ENCODE measurements at places on chromosomes 16 and 17.

DNA sequence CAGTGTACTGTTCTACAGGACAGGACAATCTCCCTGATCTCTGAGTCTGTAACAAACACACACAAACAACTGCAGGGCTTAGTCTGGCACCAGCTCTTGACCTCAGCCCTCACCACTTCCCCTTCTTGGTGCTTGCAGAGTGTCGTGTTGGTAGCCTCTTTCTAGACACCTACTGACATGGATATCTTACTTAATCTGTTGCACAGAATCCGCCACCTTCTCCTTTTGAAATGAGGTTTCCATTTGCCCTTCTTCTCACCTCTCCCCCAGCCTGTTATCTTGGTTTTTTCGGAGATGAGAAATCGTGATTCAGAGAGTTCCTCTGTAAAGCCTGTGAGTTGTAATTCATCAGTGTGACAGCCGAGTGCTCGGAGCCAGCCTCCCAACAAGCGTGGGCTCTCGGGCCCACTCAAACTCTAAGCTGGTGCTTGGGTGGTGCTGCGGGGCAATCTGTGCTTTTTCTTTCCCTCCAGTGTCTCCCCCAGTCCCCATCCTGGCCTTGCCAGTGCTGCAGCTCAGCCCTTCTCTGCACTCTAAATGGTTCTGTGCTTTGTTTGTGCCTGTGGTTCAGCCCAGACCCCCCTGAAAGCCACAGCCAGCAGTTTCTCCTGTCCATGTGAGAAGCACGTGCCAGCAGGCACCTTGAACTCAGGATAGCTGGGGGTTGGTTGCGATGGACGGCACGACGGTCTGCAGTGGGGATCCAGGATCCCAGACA lies 28.1 kb downstream of the KIAA0513 start:
- DNase-seq: peak; percentile 9

GRCh38 chr17:80732268-80732667 lies 187.6 kb downstream of the RPTOR start:
- DNase-seq: no peak

DNA sequence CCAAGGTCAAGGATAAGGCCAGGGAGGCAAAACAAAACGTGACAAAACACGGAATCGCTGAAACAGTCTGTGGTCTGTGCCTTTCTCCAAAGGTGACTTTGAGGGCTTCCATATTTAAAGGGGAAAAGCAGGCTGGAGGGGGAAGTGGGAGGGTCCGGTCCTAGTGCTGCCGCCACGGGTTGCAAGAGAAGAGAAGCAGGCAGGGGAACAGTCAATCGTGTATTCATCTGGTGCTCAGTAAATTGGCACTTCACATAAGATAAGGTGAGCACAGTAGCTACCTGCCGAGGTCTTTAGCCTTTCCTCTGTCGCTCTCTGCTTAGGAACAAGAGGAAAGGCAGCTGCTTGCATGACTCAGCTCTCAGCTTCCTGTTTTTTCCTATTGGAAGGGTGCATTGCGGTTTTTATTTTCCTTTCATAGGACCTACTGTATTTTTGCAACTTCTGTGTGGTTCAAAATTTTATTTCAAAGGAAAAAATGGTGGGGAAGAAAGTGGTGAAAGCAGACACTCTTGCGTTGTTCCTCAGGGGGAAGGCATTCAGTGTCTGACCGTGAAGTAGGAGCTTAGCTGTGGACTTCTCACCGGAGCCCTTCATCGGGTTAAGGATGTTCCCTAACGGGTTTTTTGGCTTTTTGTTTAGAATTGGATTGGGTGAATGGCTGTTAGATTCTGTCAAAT lies 7.1 kb upstream of the LGALS3BP start:
- no peak for DNase-seq

GRCh38 chr17:42266918-42267766 lies 9.0 kb downstream of the STAT5B start:
- no peak for DNase-seq

DNA sequence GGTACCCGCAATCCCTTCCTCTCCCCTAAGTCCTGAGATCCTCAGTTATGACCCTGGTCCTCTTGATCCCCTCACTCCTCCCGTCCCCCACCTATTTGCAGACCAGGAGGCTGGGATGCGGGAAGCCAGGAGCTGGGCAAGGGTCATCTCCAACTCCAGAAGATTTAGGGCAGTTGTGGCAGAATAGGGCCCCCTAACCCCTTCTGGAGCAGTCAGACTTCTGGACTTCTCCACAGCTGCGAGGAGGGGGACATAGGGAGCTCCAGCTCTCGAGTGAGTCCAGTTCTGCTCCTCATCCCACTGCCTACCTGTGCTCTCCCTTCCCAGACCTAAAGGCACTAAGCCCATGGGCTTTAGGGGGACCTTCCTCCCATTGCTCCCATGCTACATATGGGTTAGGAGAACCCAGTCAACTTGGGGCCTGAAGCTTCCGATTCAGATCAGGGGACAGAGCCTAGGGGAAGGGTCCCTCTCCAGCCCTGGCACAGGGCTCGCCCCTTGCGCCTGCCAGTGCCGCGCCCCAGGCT lies 1.3 kb downstream of the WNK4 start:
- DNase-seq: no peak

GRCh38 chr16:715477-716199 lies 720 bp downstream of the METRN start:
- no peak for DNase-seq

- DNase-seq: no peak
These were observed 316.1 kb upstream of the IRX3 start for GRCh38 chr16:54602666-54603065.

GRCh38 chr17:13355054-13355453 lies 246.7 kb downstream of the HS3ST3A1 start:
- DNase-seq: no peak

GRCh38 chr17:56893503-56893902 lies 20.3 kb downstream of the TRIM25 start:
- DNase-seq: no peak

DNA sequence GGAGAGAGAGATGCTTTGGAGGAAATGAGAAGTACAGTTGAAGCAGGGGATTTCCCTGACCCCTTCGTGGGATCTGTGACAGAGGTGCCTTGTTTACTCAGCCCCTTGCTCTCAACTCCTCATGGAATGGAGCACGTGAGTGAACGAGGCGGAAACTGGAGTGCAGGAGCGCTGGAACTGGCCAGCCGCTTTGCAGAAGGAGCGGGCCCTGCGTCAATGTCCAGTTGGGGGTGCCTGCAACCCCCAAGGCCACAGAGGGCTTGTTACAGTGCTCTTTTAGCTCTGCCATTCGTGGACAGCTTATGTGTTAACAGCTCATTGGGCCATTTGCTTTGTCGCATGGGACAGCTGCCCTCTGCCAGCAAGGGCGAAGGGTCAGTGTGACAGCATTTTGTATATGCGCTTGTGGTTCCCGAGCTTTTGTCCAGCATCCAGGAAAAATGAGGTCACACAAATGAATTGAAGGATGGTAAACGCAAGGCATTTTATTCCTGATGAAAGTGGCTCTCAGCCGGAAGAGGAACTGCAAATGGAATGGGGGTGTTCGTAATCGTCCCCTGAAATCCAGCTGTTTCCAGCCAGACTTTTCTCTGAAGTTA lies 1395.1 kb downstream of the CDH8 start:
- DNase-seq: no peak

GRCh38 chr17:67156269-67157199 lies 88.5 kb downstream of the HELZ start:
- DNase-seq: no peak

- DNase-seq: peak; percentile 61
These were observed 11.7 kb downstream of the ABCC1 start for GRCh38 chr16:15961060-15961511.

- no peak for DNase-seq
These were observed 33.1 kb downstream of the HS3ST2 start for GRCh38 chr16:22847100-22847499.

GRCh38 chr17:79789943-79790804 lies 6.7 kb downstream of the CBX8 start:
- DNase-seq: no peak

- no peak for DNase-seq
These were observed 33.1 kb downstream of the COG4 start for GRCh38 chr16:70490261-70490660.

GRCh38 chr16:56275076-56275475 lies 83.8 kb downstream of the GNAO1 start:
- DNase-seq: no peak

DNA sequence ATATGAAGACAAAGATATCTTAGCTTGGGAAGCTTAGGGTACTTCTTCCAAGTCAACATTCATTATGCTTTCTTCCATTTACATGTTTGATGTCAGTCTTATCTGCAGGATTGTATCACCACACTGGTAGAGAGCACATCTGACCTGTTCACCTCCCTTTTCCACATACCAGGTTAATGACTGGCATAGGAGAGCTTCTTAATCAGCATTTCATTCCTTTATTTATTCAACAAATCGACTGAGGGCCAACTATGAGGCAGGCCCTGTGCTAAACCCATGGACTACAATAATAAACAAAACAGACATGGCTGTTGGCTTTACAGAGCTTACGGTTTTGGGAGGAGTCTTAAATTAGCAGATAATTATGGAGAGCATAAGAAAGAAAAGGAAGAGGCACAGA lies 378.1 kb upstream of the CDH11 start:
- no peak for DNase-seq

- DNase-seq: no peak
These were observed 74.8 kb downstream of the USP31 start for GRCh38 chr16:23074423-23074822.

- DNase-seq: no peak
These were observed 122.8 kb downstream of the ANKRD11 start for GRCh38 chr16:89367538-89367915.

- no peak for DNase-seq
These were observed 28.6 kb upstream of the PAFAH1B1 start for GRCh38 chr17:2564877-2565276.

- no peak for DNase-seq
These were observed 16.1 kb upstream of the SLC38A8 start for GRCh38 chr16:84058664-84059063.

GRCh38 chr16:57252148-57252721 lies 7.2 kb downstream of the ARL2BP start:
- no peak for DNase-seq

- DNase-seq: no peak
These were observed 627.4 kb downstream of the KCNJ2 start for GRCh38 chr17:70796757-70797156.

DNA sequence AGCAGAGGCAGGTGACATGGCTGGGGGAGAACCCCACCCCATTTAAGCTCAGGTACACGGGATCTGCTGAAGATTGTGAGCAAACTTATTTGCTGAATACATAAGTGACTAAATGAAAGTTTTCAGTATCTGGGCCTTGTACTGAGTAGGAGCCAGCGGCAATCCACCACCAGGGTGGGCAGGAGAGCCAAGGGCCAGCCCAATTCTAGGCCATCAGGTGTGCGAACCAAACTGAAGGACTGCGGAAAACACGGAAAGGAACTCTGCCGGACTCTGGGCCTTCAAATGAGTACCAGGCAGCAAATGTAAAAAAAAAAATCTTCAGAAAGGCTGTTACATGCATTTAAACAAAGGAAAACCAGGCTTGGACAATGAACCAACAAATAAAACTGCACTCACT lies 19.7 kb downstream of the ARHGAP17 start:
- DNase-seq: no peak

DNA sequence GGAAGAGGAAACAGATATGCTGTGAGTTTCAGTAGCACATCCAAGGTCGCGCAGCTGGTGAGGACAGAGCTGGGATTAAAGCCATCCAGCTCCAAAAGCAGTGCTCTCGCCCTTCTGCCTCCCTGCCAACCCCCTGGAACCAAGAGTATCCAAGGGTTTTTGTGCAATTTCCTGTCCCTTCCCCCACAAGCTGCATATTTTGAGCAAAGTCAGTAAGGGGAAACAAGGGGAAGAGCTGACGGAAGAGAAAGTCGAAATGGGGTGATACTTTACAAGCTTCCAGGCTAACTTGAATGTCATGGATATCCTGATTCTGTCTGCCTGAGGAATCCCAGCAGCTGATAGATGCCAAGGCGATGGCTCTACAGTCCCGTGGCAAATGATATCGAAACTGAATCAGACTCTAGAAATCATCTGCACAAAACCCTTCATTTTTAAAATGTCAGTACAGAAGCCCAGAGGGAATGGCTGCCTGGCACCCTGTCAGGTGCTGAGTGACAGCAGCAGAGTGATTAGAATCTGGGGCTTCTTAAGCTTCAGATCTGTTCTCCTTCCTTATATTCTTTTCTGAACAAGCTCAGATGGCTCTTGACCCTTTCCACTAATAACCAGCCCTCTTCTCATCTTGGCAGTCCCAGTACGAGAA lies 42.9 kb upstream of the TEKT3 start:
- no peak for DNase-seq

DNA sequence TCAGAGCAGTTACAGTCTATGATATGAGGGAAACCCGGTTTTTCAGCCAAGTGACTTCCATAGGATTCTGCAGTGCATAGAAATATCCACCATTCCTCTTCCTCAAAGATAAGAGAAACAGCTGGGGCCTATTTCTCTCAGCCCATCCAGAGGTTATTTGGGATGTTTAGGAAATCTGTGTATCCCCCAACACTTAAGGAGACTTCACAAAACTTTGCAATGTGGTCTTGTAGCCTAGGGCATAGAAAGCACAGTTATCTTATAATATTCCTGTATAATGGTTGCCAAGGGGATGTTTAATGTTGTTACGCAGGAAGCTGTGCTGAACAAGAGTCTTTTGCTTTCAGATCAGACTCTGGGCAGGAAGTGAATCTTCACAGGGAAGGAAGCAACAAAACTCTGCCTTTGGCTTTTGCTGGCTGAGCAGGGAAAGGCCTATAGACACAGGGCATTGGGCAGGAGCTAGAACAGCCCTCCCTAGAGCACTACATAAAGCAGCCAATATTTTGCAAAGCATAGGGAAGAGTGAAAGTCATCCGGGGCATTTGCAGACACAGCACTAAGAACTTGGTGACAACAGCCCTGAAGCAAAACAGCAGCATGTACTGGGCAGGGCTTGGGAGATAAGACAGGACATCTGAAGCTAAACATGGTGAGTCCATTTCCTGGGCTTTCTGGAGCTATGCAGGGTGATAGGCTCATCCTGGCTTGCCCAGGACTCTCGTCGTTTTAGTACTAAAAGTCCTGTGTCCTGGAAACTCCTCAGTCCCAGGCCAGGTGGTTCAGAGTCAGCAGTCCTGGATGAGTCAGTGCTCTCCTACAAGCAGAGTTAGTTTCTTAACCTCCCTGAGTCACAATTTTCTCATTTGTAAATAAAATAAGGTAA lies 18.7 kb upstream of the BEAN1 start:
- DNase-seq: no peak

GRCh38 chr17:45228763-45229539 lies 7.3 kb downstream of the FMNL1 start:
- DNase-seq: peak; percentile 92

DNA sequence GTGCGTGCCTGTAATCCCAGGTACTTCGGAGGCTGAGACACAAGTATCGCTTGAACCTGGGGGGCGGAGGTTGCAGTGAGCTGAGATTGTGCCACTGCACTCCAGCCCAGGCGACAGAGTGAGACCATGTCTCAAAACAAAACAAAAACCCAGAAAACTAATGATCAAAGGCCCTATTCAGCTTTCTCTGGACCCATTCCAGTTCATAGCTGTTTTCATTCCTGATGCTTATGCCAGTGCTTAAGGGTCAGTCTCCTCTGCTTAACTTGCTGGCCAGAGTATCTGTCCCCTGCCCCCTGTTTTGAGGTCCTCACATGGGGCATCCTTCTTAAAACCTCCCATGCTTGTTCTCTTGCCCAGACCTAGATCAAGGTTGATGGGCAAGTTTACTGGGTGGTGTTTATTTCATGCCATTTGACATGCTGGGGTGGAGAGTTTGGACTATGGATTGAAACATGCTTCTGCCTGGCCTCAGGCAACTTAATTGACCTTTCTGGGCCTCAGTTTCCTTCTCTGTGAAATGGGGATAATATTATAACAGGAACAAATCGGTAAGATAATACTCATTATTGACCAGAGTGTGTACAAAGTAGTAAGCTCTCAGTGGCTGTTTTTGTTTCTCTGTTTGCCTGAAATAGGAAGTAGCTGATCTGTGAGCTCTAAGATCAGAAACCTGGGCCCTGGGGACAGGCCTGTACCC lies 369.8 kb downstream of the CPPED1 start:
- DNase-seq: no peak
